ENCODE measurements at places on chromosomes 11 and 22.
A peak's percentile ranks its signal among the peaks of the same experiment; 100 is the strongest.

DNA sequence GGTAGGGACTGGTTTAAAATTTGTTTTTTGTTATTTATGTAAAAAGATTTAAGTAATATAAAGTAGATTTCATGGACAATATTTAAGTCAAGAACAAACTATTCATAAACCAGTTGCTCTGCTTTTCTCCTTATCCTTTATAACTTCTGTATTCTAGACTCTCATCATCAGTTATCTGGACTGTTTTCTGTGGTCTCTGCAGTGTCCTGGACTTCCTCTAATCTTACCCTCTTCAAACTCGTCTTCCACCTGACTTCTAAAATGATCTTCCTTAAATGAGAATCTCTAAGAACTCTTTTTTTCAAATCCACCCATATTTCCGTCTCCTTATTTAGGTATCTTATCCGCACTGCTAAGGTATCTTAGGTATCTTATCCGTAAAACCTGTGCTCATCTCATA, 8.1 kb downstream of the RRM1 start:
- DNase-seq: no peak

- no peak for DNase-seq
These were observed 7.5 kb downstream of the TCF20 start for GRCh38 chr22:42262964-42263363.

- no peak for DNase-seq
These were observed 22.7 kb downstream of the BTBD10 start for GRCh38 chr11:13440100-13440855.

DNA sequence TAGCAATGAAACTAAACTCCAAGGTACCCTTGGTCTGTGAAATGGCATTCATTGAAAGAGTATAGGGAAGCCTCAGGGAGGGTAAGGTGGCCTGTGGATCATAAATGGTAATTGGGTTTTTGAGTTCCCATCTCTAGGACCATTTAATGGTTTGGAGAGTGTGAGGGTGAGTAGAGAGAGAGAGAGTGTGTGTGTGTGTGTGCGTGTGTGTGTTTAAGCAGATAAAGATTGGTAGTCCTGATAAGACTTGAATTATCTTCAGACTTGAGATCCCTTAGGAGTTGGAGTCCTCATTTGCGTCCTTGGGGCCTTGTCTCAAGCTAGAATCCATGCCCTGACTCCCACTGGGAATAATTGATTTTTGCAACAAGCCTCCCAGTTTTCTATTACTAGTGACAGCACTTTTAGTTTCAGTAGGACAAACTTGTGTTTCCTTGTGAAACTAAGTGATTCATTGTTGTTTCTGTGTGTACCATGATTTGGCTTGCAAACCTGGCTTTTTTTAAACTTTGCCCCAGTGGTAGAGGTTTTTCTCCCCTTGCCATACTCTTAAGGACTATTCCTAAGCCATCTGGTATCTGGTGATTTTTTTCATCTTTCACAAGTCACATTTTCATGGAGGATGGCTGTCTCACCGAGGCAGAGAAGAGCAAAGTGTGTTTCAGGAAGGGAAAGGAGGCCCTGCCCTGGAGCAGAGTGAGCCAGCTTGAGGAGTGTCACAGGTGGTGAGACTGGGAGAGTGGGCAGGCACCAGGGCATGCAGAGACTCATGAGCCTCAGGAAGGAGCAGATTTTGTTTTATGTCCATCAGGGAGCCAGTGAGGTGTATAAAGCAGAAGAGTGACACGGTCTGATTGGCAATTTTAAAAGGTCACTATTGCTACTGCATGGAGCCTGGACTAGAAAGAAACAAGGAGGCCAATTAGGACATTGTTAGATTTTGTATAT, 26.7 kb downstream of the ALKBH3 start:
- no peak for DNase-seq

GRCh38 chr22:42611051-42611450, 3.6 kb downstream of the POLDIP3 start:
- no peak for DNase-seq

GRCh38 chr11:124475265-124475664, 29.8 kb upstream of the OR8B8 start:
- DNase-seq: no peak

- DNase-seq: no peak
These were observed 3.9 kb upstream of the NUP50 start for GRCh38 chr22:45159652-45160462.

GRCh38 chr11:68460741-68461574, at the start of gene PPP6R3:
TSS of gene PPP6R3 (plus strand) at chr11:68460752. CDS start at chr11:68537665, 76,913 bp downstream.
- no peak for DNase-seq

DNA sequence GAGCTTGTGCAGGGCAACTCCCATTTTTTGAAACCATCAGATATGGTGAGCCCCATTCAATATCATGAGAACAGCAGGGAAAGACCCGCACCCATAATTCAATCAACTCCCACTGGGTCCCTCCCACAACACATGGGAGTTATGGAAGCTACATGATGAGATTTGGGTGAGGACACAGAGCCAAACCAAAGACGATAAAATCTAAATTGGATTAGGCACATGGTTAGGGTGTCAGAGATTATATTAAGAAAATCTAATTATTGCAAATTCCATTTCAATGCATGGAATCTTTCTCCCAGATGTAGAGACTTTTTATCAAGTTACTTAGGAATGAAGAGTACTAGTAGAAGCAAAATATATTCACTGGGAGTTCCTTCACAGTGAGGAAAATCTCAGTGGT, 324.9 kb downstream of the JRKL start:
- DNase-seq: no peak

DNA sequence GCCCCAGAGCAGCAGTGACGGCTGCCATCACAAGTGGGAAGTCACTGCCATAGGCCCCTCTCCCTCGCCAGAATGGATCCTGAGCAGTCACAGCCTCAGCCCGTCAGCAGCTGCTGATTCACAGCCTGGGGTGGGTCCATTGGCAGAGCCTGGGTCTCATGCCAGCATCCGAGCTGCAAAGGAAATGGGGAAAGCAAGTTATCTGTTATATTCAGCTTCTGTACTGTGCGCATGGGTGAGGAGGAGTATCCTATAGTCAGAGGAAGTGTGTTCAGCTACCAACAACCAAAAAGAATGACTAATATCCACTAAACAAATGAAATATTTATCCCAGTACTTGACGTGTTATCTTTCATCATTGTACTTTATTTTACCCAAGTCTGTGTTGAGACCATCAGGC, 119.7 kb downstream of the RCN1 start:
- no peak for DNase-seq

DNA sequence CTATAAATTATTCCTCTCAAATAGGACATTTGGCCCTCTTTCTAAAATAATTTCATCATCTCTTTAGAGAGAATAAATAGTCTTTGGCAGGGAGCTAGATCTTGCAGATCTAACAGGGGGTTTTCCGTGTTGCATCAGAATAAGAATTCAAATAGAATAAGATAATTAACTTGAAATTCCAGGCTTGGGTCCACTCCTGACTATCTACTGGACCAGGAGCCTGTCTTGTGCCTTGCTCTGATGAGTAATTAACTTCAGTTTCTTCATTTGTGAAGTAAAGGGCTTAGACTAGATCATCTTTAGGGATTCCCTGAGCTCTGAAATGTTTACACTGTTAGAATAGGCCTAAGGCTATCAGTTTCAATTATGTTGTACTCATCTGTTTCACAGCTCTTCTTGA, 23.5 kb upstream of the TMEM123 start:
- no peak for DNase-seq

- peak; percentile 47 for DNase-seq
These were observed 19.2 kb upstream of the TH start for GRCh38 chr11:2190657-2191471.

GRCh38 chr11:131580476-131580875, 210.1 kb downstream of the NTM start:
- DNase-seq: no peak

GRCh38 chr11:73833067-73833466, 43.6 kb downstream of the COA4 start:
- no peak for DNase-seq

- no peak for DNase-seq
These were observed 215.4 kb upstream of the UBASH3B start for GRCh38 chr11:122439866-122440810.

- DNase-seq: peak; percentile 4
These were observed at the start of gene ATXN10 for GRCh38 chr22:45671783-45672563. TSS of gene ATXN10 (plus strand) at chr22:45671834. CDS start at chr22:45672064, 230 bp downstream.

DNA sequence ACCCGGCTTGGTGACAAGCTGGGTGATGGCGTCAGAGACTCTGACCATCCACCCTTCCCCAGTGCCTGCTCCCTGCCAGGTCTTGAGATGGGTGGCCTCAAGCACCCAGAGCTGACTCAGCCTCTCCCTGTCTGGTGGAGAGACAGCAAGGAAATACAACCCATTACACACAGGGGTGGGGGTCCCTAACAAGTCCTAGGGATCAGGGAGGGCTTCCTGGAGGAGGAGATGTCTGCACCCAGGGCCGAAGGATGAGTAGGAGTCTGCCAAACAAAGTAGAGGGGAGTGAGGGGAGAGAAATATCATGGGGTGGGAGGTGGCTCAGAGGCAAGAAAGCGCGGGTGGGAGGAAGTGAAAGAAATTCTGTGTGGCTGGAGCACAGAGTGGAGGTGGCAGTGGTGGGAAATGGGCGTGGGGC, 6.8 kb downstream of the MAFF start:
- no peak for DNase-seq

GRCh38 chr11:121575963-121576290, 123.2 kb upstream of the SORL1-AS1 start:
- no peak for DNase-seq

DNA sequence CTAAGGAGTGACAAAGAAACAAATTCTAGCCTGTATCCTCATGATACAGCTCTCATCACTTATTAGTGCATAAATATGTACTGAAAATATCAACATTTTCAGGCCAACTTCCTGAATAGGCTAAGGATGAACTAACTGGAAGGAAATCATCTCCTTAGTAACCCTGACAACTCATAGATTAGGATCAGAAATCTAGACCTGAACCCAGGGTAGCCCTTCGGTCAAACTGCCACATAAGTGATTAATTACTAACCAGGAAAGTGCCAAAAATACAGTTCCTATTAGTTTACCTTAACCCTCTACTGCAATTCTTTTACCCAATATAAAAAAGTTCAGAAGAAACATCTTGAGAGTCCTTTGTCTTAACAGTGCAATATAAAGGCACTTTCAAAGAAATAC, 40.0 kb downstream of the AMBRA1 start:
- no peak for DNase-seq
